Neural crest cell (in vitro differentiated cells): ENCODE measurements at places on chromosomes 3 and 15. TPM values are rescaled to one million over a fixed set of nuclear protein-coding genes. Genes with fewer than 3 reads are reported as not detected.

Gene KLF15
- 18.0 and 19.3 TPM in 2 replicates for total RNA-seq

DNA sequence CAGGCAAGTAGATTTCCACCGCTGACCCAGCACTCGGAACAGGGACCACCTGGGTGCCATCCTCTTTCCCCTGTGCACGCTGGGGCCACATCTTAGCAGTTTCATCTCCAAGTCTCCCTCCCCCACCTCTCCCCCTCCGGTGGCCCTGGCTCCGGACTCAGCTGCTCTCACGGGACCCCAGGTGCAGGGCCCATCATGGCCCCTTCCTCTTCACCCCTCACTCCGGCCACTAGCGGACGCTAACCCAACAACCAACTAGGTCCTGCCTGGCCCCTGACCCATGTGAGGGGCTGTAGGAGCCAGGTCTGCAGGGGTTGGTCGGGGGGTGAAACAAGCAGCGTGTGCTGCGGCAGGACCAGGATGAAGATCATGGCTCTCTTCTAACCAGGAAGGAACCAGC, 31.3 kb upstream of the IQSEC1 start:
- H3K27me3 ChIP-seq, result no peaks in the 10 kb centered on the region
- no peaks in the 10 kb centered on the region for H3K36me3 ChIP-seq
- H3K27ac ChIP-seq, result no peak overlapping the region

Gene SPINK8
- not detected in 2 replicates for total RNA-seq

GRCh38 chr3:197428117-197428801, 127.5 kb downstream of the BDH1 start:
- H3K27me3 ChIP-seq, result peaks cover 4% of the 10 kb centered on the region
- H3K36me3 ChIP-seq, result no peaks in the 10 kb centered on the region
- DNase-seq, result no peak
- no peak overlapping the region for H3K4me3 ChIP-seq

DNA sequence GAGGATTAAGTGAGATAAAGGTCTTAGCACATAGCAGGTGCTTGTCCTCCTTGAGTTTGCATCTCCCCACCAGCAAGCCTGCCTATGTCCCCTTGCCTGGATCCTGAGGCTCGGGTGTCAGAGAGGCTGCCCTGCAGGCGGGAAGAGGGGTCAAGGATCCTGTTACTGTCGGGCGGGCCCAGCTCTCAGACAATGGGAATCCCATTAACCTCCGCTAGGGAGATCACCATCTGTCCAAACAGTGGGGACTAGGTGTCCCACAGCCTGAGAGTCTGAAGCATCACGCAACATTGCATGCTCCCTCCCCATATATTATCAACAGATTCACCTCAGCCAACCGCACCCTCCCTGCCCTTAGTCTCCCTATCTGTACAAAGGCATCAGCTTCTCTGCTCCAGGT, 151.4 kb downstream of the FBLN2 start:
- DNase-seq, result no peak
- peaks cover 15% of the 10 kb centered on the region for H3K4me1 ChIP-seq
- no peak overlapping the region for H3K27ac ChIP-seq

GRCh38 chr15:30929982-30930381, 26.3 kb downstream of the FAN1 start:
- H3K27me3 ChIP-seq, result no peaks in the 10 kb centered on the region
- DNase-seq, result no peak
- H3K27ac ChIP-seq, result peak overlapping the region; percentile 93

- no peaks in the 10 kb centered on the region for H3K27me3 ChIP-seq
- no peaks in the 10 kb centered on the region for H3K4me1 ChIP-seq
- peaks cover 3% of the 10 kb centered on the region for H3K36me3 ChIP-seq
These were observed 6.2 kb upstream of the IVD start for GRCh38 chr15:40399370-40399769.

Gene ZMAT3
- 8.4 and 9.8 TPM in 2 replicates for total RNA-seq

DNA sequence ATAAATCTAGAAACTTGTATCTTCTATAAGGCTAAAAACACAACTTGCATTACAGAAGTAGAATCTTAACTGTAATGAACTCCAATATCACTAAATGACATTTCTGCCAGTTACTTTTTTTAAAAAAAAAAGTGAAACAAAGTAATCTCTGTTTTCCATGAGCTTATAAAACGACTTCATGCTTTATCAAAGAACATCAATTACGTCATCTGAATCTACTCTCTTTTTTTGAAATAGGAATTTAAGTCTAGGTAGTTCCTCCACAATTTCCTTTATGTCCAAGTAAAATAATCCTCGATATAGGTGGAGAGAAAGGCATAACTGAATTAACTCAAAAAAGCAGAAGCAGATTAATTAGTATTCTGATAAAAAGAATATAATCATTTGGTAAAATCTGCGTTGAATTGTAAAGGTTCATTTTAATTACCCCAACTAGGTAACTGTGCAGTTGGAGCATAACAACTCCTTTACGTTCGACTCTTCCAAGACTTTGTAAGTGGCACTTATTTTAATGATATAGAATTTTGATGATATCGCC, 1.4 kb downstream of the UACA start:
- peak overlapping the region; percentile 91 for H3K4me3 ChIP-seq
- H3K27me3 ChIP-seq, result peaks cover 16% of the 10 kb centered on the region
- H3K36me3 ChIP-seq, result no peaks in the 10 kb centered on the region
- no peak overlapping the region for H3K27ac ChIP-seq
- H3K4me1 ChIP-seq, result peaks cover 36% of the 10 kb centered on the region

DNA sequence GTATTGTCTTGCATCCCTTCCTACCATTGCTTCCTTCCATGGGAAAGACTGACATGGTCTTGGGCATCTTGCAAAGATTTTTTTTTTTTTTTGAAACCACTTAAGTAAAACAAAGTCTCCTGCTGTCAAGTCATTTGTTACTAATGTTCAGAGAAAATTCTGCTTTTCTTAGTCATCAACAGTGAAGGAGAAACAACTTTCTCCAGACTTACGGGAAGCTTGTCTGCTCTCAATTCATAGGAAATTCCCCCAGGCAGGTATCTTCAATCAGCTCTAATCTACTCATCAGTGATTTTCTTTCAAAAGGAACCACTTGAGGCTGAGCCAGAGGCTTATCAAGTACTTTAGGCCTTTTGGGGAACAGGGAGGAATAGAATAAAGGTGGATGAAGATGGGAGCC, 15.9 kb upstream of the DRD3 start:
- no peak for DNase-seq
- no peaks in the 10 kb centered on the region for H3K27me3 ChIP-seq
- no peaks in the 10 kb centered on the region for H3K4me1 ChIP-seq

DNA sequence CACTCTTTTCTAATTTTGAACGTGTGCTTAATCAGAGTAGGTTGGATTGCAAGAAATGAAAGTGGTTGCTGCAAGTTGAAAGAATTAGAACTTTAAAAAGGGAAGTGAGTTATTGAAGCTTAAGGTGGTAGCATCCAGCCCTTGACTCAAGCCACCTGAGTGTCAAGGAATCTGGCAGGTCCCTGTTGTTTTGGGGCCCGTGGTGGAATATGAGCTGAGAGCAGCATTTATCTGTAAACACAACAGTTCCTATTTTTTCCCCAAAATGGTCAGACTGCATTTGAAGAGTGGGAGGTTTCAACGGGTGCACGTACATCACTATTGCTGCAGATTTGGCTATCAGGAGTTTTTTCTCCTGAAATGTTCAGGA, 1.7 kb downstream of the ITPR1 start:
- H3K27ac ChIP-seq, result no peak overlapping the region
- peaks cover 59% of the 10 kb centered on the region for H3K27me3 ChIP-seq
- DNase-seq, result no peak
- H3K36me3 ChIP-seq, result no peaks in the 10 kb centered on the region
- no peak overlapping the region for H3K4me3 ChIP-seq

DNA sequence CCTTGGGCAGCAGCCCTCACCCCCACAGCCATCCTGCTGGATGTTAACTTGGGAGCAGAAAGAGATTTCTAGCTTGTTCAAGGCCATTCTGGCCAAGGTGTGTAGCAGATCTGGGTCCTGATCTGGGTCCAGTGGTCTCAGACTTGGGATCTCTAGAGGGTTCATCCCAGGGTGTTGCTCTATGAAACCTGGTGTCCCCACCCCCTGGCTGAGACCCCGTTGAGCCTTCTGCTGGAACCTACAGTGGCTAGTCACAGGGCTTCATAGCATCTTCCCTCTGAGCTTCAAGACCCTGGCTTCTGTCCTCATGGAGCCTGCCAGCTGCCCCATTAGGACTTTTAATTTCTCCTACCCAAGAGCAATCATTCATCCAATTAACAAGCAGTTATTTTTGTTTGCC, 64.3 kb downstream of the EPHB1 start:
- no peak overlapping the region for H3K27ac ChIP-seq
- no peak overlapping the region for H3K4me3 ChIP-seq
- DNase-seq, result no peak
- H3K27me3 ChIP-seq, result no peaks in the 10 kb centered on the region

- H3K36me3 ChIP-seq, result no peaks in the 10 kb centered on the region
- H3K4me1 ChIP-seq, result no peaks in the 10 kb centered on the region
- no peak overlapping the region for H3K4me3 ChIP-seq
- H3K27me3 ChIP-seq, result no peaks in the 10 kb centered on the region
- DNase-seq, result no peak
These were observed 232.7 kb upstream of the ATP10A start for GRCh38 chr15:26095710-26096330.

Gene SKOR1
- total RNA-seq, result 0.36 and 0.49 TPM in 2 replicates

DNA sequence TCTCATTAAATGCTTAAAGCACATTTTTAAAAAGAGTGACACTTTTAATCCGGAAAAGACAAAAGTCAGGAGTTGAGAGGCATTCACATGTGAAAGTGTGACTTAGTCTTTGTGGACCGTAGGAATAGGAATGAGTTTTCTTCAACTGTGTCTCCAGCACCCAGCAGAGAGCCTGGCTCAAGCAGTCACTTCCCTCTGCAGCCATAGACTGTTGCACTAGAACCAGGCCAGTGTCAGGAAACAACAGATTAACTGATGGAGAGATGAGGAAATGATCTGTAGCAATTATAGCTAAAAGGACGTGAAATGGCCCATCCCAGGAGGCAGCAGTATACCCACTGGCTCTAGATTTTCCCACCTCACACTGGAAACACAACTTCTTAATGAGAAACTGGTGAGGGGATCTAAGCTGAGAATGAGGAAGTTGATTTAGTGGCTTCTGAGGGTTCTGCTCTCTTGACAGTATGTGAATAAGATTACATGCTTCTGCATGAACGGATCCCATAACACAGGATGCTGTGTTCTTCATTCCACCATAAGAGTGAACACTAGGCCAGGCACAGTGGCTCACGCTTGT, 19.8 kb downstream of the CFAP92 start:
- no peak for DNase-seq
- no peaks in the 10 kb centered on the region for H3K27me3 ChIP-seq
- H3K4me1 ChIP-seq, result no peaks in the 10 kb centered on the region
- no peak overlapping the region for H3K4me3 ChIP-seq
- peaks cover 4% of the 10 kb centered on the region for H3K36me3 ChIP-seq
- H3K27ac ChIP-seq, result no peak overlapping the region

Gene OXNAD1
- total RNA-seq, result 17.0 and 17.4 TPM in 2 replicates

DNA sequence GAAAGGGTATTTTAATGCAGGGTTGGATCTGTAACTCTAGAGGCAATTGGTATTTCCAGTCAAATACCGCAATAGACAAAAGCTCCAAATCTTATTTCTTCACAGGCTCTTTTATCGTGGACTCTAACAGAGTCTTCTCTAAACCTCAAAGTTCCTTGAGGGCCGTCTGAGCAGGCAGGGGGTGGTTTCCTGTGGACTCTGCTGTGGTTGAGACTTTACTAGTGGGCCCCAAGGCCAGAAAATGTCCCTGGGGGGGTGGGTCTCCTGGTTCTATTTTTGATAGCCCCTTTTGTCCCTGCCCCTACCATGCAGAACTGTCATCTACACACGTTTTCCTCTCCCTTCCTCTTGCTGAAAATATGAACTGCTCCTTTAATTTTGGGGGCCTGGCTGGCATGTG, 80.1 kb downstream of the ASB7 start:
- no peaks in the 10 kb centered on the region for H3K4me1 ChIP-seq
- no peak overlapping the region for H3K4me3 ChIP-seq
- peaks cover 3% of the 10 kb centered on the region for H3K36me3 ChIP-seq
- DNase-seq, result no peak

Gene TMEM42
- 8.0 and 9.5 TPM in 2 replicates for total RNA-seq

Gene CACNA1D
- total RNA-seq, result 1.1 and 2.3 TPM in 2 replicates

Gene UBE3A
- total RNA-seq, result 99.9 and 106 TPM in 2 replicates

GRCh38 chr3:196388956-196389355, 43.3 kb downstream of the UBXN7 start:
- H3K4me3 ChIP-seq, result no peak overlapping the region
- DNase-seq, result no peak
- no peaks in the 10 kb centered on the region for H3K4me1 ChIP-seq

- H3K36me3 ChIP-seq, result no peaks in the 10 kb centered on the region
- H3K27me3 ChIP-seq, result no peaks in the 10 kb centered on the region
- no peak overlapping the region for H3K27ac ChIP-seq
- peaks cover 15% of the 10 kb centered on the region for H3K4me1 ChIP-seq
- peak overlapping the region; percentile 49 for H3K4me3 ChIP-seq
These were observed 170.2 kb downstream of the FNDC3B start for GRCh38 chr3:172209333-172210321.

Gene WNT7A
- total RNA-seq, result 8.4 and 9.8 TPM in 2 replicates

Gene CHRNA5
- 23.0 and 23.6 TPM in 2 replicates for total RNA-seq

Gene GABRA5
- total RNA-seq, result 0.54 and 0.61 TPM in 2 replicates

Gene OSTN
- total RNA-seq, result 0.75 TPM in 1 of 2 replicates, not detected in the other

Gene MESP2
- 0.36 and 0.42 TPM in 2 replicates for total RNA-seq

Gene TNNC1
- total RNA-seq, result 0.45 TPM in 1 of 2 replicates, not detected in the other

Gene SHQ1
- 20.7 and 22.4 TPM in 2 replicates for total RNA-seq

- H3K4me1 ChIP-seq, result peaks cover 31% of the 10 kb centered on the region
- DNase-seq, result peak; percentile 85
- H3K27me3 ChIP-seq, result no peaks in the 10 kb centered on the region
- peak within 1 kb of the TSS; percentile 90 for H3K4me3 ChIP-seq
These were observed at the start of gene ARL13B for GRCh38 chr3:93979850-93980676. TSS of gene ARL13B (plus strand) at chr3:93980155. CDS start at chr3:93980424, 269 bp downstream.

DNA sequence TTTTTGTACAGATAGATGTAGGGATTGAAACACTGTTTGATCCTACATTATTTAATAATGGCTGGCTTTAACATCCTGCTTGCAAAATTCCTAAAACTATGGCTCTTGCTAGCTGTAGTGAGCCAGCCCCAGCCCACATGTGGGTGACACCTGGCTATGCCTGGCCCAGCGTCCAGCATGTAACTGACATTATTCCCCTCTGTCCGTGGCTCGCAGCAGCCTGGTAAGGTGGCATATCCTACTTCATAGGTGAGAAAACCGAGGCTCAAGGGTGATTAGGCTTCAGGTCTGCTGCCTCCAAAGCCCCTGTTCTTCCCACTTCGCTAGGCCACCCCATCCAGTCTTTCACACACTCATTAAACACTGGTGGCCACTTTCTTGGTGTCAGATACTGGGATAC, 1.6 kb downstream of the CALML4 start:
- no peaks in the 10 kb centered on the region for H3K27me3 ChIP-seq
- H3K4me3 ChIP-seq, result no peak overlapping the region
- H3K36me3 ChIP-seq, result peaks cover 3% of the 10 kb centered on the region
- DNase-seq, result no peak
- no peak overlapping the region for H3K27ac ChIP-seq
- peaks cover 16% of the 10 kb centered on the region for H3K4me1 ChIP-seq

DNA sequence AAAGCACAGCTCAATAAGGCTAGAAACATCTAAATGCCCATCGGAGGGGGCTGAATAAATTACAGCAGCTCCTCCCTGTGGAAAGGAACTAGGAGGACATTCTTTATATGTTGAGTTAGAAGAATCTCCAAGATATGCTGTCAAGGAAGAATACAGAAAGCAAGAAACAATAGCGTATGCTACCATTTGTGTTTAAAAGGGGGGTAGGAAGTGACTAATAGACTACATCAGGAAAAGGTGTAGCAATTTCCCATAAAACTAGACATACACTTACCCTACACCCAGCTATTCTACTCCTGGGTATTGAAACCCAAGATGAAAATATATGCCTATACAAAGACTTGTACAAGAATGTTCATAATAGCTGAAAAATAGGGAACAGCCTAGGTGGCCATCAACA, 21.6 kb downstream of the SEC61A1 start:
- H3K27ac ChIP-seq, result no peak overlapping the region
- H3K36me3 ChIP-seq, result no peaks in the 10 kb centered on the region
- H3K27me3 ChIP-seq, result peaks cover 17% of the 10 kb centered on the region
- no peak for DNase-seq
- H3K4me1 ChIP-seq, result peaks cover 13% of the 10 kb centered on the region
- peak overlapping the region; percentile 28 for H3K4me3 ChIP-seq

Gene ATP13A5
- not detected in 2 replicates for total RNA-seq
